Stimulated activated CD4-positive, alpha-beta T cell treated with anti-CD3 and anti-CD28 coated beads, Interleukin-2, amount 100 ng/mL, for 4 hours (primary cell): ENCODE measurements at places on chromosomes 13 and 19.

- no peak for DNase-seq
These were observed 2.2 kb upstream of the RINL start for GRCh38 chr19:38880076-38880881.

DNA sequence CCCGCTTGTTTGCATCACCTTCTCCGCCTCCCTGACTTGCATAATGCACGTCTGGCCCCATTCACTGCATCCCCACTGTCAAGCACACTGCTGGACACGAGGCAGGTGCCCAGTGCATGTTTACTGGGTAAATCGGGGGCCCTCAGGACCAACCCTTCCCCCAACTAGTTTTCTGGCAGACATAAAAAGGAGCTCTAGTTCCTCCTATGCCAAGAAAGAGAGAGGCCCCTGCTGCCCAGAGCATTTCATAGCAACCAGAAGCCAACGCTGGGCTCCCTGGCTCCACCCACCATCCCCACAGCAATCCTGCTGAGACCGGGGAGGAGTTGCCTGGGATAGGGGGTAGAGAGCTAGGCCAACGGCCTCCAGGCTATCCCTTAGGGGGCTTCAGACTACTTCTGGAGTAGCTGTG lies 23.2 kb downstream of the ANKRD27 start:
- no peak for DNase-seq

DNA sequence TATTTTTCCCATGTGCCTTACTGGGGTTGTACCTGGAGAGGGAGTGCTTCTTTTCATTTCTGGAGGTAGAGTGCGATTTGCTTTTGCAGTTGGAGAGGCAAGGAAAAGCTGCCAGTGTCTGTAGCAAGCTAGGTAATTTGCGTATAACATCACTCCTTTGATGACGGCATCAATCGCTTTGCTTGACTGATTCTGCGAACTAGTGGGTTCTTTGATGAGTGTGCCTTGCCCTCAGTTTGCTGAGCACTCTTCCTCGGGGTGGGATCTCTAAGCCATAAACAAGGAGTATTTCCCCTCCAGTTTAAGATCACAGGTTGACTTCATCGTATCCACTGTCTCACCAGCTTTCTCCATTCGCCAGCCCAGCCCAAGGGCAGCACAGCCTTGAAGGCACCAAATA lies 344.5 kb downstream of the KCNRG start:
- DNase-seq = no peak

GRCh38 chr13:89520468-89520867 lies 1827.0 kb upstream of the MIR17HG start:
- no peak for DNase-seq

DNA sequence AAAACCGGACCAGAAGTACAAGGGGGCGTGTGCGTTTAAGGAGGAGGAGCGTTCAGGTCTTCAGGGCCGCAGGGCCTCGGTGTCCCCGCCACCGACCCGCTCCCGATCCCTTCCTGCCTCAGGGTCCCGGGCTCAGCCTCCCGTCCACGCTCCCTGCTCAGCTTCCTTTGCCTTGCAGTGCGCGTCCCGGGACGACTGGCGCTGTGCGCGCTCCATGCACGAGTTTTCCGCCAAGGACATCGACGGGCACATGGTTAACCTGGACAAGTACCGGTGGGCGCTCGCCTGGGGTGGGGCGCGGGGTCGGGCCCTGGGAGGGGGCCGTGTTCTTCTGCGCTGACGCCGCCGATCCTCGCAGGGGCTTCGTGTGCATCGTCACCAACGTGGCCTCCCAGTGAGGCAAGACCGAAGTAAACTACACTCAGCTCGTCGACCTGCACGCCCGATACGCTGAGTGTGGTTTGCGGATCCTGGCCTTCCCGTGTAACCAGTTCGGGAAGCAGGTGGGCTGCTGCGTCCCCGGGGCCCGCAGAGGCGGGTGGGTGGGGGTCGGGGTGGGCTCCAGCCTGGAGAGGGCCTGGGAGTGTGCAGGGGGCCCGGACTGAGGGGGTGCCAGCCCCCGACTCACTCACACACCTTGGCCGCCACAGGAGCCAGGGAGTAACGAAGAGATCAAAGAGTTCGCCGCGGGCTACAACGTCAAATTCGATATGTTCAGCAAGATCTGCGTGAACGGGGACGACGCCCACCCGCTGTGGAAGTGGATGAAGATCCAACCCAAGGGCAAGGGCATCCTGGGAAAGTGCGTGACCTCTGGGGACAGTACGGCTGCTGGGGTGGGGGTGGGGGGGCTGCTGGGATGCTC lies 1.4 kb downstream of the GPX4 start:
- DNase-seq = no peak

DNA sequence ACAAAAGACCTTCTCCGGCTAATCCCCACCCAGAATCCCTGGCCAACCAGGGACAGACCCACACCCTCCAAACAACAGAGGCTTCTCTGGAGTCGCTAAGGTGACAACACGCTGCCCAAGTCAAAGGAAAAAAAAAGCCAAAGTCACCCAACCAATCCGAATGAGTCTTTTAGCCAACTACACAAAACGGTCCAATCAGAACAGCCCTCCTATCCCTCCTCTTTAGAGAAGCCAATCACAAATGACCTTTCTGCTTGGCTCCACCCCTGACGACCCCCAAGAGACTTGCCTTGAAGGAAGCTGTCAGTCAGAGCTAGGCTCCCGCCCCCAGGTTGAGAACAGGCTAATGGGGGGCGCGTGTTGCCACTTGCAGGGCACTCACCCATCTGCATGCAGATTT lies 6.6 kb upstream of the FBXW9 start:
- DNase-seq = no peak

GRCh38 chr19:6800991-6801484 lies 28.5 kb downstream of the VAV1 start:
- DNase-seq = no peak

- no peak for DNase-seq
These were observed 59.7 kb upstream of the KL start for GRCh38 chr13:32956595-32956933.

GRCh38 chr19:14479975-14480699 lies 5.0 kb upstream of the PTGER1 start:
- peak; percentile 49 for DNase-seq
